ENCODE measurements at places on chromosomes 1 and 21.
A peak's percentile ranks its signal among the peaks of the same experiment; 100 is the strongest.

DNA sequence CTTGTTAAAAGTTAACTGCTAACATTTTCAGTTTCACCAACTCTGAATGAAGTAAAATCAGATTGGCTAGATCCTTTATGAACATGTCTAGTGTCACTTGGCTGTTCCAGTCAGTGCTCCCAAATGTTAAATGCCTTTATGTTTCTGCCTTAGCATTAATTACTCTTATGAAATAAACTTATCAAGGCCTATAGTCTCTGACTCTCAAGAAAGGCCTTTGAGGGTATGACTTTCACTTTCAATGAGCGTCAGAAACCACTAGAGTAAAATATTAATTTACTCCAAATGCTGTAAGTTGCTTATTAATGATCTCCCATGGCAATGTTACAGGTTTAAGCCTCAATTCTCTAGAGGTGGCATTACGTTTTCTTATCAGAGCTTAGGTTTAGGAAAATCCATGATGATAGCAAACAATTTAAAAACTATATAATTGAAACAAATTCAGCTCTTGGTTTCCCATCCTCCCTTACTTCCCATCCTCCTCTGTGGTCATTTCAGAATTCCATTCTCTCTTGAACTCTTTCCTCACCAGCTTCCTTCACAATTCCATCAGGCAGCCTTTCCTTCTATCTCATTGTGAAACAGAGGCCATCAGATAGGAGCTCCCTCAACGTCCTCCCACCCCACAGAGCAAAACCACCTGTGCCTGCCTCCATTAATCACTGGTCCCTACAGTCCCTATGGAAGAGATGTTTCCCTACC, 108.6 kb upstream of the COP1 start:
- no peak for DNase-seq

DNA sequence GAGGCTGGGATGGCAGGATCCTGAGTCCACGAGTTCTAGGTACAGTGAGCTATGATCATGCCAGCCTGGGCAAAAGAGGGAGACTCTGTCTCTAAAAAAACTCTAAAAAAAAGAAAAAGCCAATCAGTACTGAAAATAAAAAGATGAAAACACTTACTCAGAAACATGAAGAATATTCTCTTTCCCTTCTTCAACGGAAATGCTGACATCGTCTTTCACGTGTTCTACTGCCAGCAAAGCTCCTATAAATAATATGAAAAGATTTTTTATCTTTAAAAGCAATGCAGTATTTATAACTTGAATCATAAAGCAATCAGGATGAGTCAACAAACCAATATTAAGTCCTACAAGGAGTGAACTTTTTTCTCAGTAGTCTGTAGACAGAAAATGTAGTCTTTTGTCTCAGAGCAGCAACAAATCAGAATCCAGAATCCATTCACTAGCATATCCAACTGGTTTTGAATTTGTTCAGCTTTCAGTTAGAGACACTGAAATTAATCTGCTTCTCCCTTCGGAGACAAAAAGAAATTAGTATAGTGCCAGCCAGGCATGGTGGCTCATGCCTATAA, 6.2 kb downstream of the EPRS1 start:
- no peak for DNase-seq

DNA sequence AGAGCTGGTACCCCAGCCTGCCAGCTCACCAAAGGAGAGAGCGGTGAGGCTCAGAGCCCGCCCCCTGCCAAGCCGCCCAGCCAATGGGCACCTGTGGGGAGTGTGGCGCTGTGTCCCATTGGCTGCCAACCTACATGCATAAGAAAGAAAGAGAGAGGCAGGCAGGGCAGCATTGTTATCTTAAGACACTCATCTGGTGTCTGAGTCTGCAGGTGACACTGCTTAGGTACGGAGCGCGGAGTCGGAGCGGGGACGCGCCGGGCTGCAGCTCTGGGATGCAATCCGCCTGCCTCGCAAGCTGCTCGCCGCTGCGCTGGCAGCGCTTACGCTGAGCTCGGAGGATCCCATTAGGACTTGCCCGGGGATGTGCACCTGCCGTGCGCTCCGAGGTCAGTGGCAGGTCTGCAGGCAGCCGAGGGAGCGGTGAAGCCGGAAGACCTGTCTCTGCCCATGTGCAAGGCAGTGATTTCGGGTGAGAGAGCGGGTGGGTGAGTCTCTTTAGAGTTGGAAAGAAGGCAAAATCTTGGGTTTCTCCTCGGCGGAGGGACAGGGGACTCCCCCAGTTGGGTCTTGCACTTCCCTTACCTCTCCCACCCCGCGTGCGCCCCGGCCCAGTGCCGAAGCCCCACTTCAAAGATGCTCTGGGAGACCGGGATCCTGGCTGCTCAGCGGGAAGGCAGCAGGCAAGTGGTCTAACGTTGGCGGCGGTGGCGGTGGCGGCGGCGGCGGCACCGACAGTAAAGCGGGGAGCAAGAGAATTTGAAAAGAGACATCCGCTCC, at the start of gene BRINP2:
TSS of gene BRINP2 (plus strand) at position 203 of the 780 bp plus-strand sequence. CDS start 58,919 bp downstream, outside the sequence.
- peak; percentile 38 for DNase-seq

- no peak for DNase-seq
Observed at GRCh38 chr21:16162953-16163352, 433.2 kb downstream of the USP25 start.

- no peak for DNase-seq
Observed at GRCh38 chr1:236275586-236275985, 6.2 kb downstream of the ERO1B start.

GRCh38 chr1:212782422-212783154, 9.0 kb downstream of the NSL1 start:
- DNase-seq = no peak

DNA sequence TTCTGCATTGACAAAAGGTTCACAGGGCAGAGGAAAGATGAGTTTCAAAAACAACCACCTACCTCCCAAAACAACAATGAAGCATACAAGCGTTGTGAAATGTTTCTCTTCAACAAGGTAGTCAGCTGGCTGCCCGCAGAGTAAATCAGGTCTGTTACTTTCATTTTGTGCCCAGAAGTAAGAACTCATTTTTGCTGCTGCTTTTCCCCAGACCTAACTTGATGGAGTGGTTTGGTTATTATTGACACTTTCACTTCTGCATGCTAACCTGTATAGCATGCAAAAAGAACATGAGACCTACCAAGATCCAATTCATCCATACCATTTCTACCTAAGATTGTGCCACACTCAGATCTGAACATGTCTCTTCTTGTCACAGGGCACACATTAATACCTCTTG, 1.3 kb downstream of the SLC9C2 start:
- DNase-seq = no peak

DNA sequence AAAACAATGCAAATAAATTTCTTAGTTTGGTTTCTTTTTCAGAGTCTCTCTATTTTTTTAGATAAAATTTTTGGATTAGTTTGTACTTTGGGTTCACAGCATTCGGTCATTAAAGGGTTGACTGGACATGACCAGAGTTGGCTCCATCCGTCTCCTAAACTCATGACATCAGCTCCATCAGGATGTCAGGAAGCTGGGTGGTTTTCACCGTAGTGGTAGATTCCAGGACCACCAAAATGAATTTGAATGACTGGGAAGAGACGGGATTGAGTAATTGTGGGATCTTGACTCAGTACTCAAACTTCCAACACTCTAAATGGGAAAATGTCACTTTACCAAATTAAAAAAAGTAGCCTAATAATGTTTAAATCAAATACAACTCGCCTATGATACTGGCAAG, 279.2 kb upstream of the DUSP10 start:
- DNase-seq = no peak

DNA sequence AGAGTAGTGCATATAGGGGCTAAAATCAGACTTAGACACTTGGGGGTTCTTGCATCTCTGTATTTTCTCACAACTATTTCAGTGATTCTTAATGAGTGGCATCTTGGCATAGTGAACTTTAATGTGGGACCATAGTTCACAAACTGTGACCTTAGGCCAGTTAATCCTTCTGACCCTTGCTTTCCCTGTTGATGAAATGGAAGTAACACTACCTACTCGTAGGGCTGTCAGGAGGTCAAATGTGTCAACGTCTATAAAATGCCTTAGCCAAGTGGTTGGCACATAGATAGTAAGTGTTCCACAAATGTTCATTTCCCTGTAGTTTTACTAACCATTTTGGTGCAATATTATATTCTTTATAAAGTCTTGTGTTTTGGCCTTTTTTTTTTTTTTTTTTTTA, 49.4 kb downstream of the DYRK1A start:
- no peak for DNase-seq

DNA sequence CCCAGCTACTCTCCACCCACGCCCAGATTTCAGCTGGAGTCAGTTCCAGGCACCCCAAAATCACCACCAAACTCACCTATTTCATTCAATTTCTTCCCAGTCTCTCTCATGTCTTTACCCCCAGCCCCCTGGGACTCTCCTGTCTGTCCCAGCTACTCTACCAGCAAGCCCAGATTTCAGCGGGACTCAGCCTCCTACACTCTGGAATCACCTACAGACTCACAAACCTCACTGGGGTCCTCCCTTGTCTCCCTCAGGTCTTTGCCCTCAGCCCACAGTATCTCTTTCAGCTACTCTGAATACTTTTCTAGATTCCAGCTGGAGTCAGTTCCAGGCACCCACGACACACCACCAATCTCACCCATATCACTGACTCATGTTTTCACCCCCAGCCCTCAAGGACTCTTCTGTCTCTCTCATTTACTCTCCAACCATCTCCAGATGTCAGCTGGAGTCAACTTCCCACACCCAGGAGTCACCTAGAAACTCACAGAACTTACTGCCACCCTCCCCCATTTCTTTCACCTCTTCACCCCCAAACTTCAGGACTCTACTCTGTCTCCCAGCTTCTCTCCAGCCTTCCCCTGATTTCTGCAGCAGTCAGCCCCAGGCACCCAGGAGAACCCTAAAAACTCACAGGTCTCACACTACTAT, 1529.3 kb upstream of the TPTE start:
- DNase-seq = no peak

DNA sequence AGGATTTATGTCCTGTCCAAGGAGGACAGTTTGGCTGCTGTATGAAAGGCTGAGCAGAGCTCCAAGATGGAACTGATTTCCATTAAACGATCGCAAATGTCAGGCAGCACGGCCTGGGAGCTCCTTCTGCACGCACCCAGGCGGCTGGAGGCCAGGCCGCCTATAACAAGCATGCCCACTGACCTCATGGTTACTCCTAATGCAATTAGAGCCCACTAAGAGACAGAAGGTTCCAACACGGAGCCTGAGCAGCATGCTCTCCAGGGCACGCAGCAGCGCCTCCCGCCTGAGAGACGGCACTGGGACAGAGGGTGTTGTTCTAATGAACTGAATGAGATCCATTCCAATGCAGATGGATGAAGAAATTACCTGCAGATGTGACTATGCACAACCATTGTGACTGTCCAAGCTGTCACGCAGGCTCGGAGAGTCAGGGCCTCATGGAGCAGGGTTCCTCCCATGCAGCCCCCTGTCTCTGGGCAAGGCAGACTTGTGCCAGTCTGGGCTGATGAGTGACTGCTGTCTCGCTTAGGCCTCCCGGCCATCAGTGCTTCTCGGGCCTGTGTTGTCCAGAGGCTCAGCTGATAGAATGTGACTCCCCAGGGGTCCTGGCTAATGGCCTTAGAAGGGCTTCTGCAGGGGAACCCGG, 25.2 kb upstream of the CDCA8 start:
- no peak for DNase-seq

DNA sequence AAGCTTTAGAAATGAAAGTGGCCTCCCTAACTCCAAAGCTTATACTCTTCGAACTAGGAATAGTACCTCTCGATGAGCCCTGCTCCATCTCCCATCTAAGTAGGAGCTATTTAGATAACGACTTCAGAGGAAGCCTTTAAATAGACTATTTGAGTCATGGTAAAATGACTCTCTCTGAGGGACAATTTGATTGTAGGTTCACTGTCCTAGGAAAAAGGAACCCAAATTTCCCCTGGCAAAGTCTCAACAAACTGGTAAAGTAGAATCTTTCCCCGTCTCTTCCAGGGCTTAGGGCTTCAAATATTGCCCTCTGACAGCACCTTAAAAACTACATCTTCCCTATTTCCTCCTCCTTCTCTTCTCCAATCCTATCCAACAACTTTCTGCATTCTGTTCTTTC, 2.0 kb upstream of the FCER1A start:
- no peak for DNase-seq

GRCh38 chr1:245901037-245901436, 606.0 kb downstream of the SMYD3 start:
- no peak for DNase-seq

GRCh38 chr1:205595861-205596260, 36.0 kb downstream of the ELK4 start:
- DNase-seq = peak; percentile 71

- DNase-seq = no peak
Observed at GRCh38 chr1:42148166-42148565, 5.0 kb upstream of the GUCA2B start.

GRCh38 chr1:39901714-39902459, at the start of gene MYCL:
Gene MYCL (minus strand): TSS chr1:39901917. CDS start chr1:39901434, 483 bp downstream.
- DNase-seq = peak; percentile 86

- no peak for DNase-seq
Observed at GRCh38 chr1:227773558-227773957, 38.3 kb downstream of the SNAP47 start.

- DNase-seq = no peak
Observed at GRCh38 chr1:13803546-13804239, 103.7 kb downstream of the PRDM2 start.

DNA sequence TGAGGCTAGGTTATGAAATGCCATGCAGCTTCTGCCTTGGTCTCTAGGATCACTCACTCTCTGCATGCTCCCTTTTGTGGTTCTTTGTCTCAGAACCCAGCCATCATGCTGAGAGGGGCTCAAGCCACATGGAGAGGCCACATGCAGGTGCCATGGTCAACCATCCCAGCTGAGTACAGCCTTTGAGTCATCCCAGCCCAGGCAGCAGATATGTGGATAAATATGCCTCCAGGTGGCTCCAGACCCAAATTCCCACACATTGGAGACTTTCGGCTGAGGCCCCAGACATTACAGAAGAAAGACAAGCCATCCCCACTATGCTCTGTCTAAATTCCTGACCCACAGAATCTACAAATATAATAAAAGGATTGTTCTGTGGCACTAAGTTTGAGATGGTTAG, 102.0 kb downstream of the LHX9 start:
- no peak for DNase-seq

GRCh38 chr21:44263221-44263760, 1.6 kb upstream of the DNMT3L start:
- DNase-seq = no peak

- peak; percentile 41 for DNase-seq
Observed at GRCh38 chr1:211515090-211516023, 23.4 kb upstream of the RD3 start.

DNA sequence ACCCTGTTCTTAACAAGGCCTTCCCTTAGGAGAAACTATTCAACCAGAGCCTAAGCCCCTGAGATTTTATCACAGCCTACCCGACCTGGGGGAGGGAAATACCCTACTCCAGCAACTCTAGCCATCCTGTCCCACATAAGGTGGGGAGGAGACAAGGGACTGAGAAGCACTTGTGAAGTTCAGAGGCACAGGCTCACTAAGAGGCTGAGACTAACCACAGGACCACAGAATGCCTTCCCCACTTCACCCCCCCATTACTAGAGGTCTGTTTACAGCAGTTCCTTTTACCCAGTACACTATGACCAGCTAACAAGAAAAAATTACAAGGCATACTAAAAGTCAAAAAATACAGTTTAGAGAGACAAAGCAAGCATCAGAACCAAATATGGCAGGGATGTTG, 86.8 kb downstream of the TEX35 start:
- no peak for DNase-seq
